ENCODE measurements at places on chromosomes 2 and 18.

GRCh38 chr2:70974592-70974991 is 3.8 kb upstream of the ANKRD53 start:
- no peak for DNase-seq

- DNase-seq: no peak
Observed at GRCh38 chr18:55546851-55547704, 40.9 kb downstream of the TCF4 start.

DNA sequence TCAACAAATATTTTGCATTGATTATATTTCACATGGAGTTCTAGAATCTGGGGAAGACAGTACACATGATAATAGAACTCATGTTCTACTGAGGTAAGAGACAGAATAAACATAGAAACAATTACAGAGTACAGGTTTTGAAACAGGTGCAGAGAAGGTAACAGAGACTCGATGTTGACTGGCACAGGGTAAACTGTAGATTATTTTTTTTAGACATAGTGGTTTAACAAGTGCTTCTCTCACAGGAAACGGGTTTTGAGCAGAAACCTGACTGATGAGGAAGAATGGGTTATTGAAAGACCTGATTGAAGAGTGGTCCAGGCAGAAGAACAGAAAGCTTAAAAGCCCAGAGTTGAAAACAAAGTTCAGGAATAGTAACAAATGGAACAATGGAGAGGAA is 1002.5 kb upstream of the FAM98A start:
- no peak for DNase-seq

DNA sequence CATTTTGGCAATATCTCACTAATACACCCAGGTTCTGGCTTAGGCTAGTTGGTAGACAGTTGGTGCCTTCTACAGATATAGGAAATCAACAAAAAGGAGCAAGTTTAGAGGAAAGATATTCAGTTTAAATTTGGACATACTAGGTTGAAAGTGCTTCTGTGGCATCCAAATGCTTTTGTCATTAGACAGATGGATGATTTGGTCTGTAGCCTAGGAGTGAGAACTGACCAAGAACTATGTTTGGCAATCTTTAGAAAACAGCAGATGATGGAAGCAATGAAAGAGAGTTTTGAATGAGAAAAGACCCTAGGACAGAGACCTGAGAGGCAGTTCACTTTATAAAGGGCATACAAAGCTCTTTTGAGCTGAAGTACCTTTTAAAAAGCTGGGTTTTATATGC is 201.3 kb upstream of the FSHR start:
- no peak for DNase-seq

DNA sequence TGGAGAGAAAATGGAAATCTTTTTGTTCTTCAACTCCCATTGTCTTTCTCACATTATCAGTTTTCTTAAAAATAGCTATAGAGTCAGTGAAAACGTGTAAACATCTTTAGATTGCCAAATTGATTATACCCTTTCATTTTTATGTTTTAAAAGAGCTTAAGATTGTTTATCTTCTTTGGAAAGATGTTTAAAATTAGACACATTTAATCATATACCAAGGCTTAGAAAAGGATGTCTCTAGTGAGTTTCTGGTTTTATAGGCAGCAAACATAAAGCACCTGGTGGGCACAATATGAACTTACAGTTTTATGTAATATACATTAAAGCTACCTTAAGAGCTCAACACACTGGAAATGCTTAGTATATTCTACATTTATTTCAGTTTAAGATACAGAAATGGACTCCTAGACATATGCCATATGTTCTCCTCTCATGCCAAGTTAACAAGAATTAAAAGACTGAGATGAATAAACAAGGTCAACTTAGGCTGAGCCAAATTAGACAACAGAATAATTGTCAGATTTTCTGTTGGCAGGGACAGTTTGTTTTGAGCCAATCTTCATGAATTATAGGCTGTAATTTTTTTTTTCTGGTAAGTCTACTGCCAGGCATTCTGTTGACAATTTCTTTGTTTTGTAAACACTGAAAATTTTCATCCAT is 112.7 kb downstream of the OTX1 start:
- no peak for DNase-seq

GRCh38 chr2:240894006-240894405 is 1.9 kb downstream of the MAB21L4 start:
- no peak for DNase-seq
